Retina (tissue), 1 donor: ENCODE measurements at places on chromosomes 13 and 19.

GRCh38 chr13:24038841-24039330 lies 121.6 kb upstream of the SPATA13 start:
- DNase-seq, result peak; percentile 68

GRCh38 chr13:73937441-73937840 lies 196.8 kb downstream of the KLF12 start:
- DNase-seq, result no peak

DNA sequence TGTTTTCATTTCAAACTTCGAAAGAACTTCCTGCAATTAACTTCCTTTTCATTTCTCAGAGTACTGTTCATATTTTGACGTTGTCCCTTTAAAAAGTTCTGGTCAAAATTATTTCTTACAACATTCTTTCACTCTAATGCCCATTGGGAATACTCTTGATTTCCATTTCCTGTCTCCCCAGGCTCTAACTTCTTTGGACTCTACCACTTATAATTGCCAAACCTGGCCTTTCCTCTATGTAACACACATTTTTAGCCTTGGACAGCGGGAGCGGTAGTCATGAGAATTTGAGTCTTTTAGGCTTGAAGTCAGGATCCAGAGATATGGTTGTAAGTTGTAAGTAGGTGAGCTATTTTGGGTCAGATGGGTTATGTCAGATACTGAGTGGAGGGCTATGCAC lies 163.5 kb upstream of the SPRY2 start:
- DNase-seq, result no peak

GRCh38 chr19:48868114-48868886 lies at the start of gene PLEKHA4:
Gene PLEKHA4, minus strand, starts transcription at chr19:48868617. Its CDS starts 997 bp downstream, at chr19:48867620.
- DNase-seq, result no peak

DNA sequence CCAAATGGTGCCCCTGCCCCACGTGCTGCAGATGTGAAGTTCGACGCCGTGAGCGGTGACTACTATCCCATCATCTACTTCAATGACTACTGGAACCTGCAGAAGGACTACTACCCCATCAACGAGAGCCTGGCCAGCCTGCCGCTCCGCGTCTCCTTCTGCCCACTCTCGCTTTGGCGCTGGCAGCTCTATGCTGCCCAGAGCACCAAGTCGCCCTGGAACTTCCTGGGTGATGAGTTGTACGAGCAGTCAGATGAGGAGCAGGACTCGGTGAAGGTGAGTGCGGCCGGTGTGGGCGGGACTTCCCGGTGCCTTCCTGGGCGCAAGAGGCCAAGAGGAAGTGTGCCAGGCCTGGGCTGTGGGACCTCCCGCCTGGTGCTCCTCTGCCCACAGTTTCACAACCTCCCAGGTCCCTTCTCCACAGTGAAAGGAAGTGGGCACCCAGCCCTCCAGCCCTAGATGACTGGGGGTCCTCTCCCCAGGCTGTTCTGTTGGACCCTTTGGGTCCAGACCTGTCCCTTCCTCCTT lies 14.1 kb upstream of the RELB start:
- DNase-seq, result no peak

DNA sequence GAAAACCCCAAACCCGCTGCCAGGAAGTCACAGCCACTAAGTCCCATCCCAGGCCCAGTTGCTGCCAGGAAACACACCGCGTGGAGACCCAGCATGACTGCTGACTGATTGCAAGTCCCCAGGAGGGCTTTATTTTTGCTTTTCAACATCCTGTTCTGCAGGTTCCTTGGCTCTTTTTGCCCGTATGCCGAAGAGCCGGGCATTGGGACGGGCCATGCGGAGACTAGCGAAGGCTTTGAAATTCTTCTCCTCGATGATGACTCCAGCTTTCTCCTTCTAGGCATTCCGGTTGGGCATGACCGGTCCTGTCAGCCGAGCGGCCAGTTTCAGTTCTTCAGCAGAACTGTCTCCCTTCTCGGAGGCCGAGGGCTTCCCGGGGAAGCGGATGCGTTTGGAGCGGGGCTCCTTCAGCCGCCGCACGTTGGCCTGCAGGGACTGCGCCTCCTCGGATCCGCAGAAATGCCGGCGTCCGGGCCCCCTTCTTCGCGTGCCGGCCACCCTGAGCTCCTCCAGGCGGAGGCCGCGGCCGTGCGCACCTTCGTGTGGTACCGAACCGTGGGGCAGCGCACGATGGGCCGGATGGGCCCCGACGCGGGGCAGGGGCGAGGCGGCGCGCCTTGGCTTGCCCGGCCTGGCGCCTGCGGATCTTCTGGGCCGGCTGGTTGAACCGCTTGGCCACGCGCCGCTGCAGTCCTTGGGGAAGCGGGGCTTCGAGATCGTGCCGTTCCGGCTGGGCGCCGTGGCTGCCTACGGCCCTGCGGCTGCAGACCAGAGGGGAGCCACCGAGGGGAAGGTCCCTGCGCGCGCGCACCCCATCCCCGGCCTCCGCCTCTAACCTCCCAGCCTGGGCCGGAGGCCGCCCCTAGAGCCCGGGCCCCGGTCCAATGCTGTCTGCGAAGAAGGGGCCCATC lies 15.2 kb downstream of the ZSCAN5C start:
- peak; percentile 82 for DNase-seq

- no peak for DNase-seq
Observed at GRCh38 chr13:59425211-59425741, 738.5 kb downstream of the DIAPH3 start.

DNA sequence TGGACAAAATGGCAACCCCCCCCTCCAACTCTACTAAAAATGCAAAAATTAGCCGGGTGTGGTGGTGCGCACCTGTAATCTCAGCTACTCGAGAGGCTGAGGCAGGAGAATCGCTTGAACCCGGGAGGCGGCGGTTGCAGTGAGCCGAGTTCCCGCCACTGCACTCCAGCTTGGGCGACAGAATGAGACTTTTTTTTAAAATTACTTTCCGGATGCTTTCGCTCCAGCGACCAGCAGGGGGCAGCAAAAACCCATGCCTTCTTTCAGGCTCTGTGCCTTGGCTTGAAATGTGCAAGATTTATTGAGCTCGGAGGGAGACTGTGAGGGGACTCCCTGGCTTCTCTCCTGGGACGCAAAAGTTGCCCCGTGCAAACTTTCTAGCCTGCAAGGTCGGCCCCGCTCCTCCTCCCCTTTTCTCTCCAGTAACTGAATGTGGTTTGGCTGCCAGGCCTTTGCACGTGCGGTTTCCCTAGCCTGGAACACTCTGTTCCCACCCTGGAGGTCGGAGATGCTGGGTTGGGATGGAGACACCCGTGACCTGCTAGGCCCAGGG lies 61.4 kb upstream of the NFIC start:
- peak; percentile 86 for DNase-seq

GRCh38 chr13:44758630-44759383 lies 182.7 kb upstream of the TSC22D1 start:
- no peak for DNase-seq

- DNase-seq, result no peak
Observed at GRCh38 chr13:40095695-40096356, 440.4 kb downstream of the COG6 start.

DNA sequence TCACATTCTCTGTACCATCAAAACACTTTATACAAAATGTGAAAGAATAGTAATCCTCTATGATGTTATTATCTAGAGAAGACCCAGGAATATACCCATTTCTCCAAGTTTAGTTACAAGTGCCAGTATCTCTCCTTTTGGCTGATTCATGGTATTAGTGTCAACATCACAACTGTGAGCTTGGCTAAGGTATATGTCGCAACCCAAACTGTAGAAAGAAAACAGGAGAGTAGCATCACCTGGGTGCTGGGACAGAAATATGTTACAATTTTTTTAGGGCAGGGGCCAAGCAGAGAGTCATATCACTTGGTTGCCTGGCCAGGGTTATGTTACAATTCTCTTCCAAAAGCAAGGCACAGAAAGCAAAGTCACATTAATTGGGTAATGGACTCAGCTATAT lies 127.2 kb upstream of the ZNF91 start:
- no peak for DNase-seq

DNA sequence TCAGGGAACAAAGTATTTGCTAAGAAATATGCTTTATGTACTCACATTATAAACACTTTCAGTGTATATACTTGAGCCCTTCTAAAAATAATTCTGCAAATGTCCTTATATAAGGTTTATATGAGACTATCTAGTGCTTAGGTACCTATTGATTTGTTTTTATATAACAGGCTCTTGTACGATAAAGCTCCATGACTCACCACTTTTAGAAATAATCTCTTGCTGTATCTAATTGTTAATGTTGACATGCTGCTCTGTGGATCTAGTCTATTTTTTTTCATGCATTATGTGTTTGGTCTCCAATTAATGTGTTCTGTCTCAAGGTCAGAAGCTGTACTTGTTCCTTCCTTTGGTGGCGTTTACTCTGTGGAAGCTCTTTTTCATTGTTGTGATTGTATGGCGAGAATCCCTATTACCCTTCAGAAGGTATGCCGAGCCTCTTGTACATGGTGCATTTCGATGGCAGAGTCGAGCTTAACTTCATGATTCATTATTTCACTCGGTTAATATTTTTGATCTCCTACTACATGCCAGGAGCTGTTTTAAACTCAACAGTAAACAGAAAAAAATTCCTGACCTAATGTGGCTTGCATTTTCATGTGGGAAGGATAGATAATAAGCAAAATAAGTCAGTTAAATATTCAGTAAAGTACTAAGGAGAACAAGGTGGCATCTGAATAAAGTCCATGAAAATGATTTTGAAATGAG lies 361.6 kb downstream of the COG6 start:
- DNase-seq, result no peak

- peak; percentile 73 for DNase-seq
Observed at GRCh38 chr19:18202778-18203407, 949 bp downstream of the RAB3A start.

DNA sequence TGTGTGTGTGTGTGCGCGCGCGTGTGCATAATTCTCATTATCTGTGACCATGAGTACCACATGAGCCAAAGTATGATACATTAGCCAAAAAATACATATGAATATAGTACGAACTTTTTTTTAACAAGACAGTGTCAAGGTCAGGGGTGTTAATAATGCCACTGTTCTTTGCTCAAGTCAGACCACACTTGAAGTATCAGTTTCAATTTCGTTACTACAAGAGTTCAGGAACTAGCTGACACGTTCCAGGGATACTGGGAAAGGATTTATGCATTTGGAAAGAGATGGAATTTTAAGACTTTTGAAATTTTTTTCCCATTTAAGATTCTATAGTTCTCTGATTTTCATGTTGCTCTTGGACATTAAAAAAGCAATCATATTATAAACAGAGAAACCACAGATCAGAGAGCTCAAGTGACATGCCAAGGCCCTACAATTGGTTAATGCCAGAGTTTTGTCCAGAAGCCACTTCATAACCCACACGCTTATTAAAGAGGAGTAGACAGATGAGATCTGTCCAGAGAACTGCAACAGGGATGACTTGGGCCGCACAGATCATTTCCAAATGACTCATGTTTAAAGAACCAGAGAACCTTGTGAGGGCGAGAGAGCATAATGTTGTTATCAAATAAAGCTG lies 718.8 kb upstream of the SGCG start:
- no peak for DNase-seq

GRCh38 chr19:34766386-34766785 lies 6.6 kb downstream of the ZNF599 start:
- no peak for DNase-seq

- DNase-seq, result no peak
Observed at GRCh38 chr13:46621133-46621532, 68.2 kb downstream of the LRCH1 start.

DNA sequence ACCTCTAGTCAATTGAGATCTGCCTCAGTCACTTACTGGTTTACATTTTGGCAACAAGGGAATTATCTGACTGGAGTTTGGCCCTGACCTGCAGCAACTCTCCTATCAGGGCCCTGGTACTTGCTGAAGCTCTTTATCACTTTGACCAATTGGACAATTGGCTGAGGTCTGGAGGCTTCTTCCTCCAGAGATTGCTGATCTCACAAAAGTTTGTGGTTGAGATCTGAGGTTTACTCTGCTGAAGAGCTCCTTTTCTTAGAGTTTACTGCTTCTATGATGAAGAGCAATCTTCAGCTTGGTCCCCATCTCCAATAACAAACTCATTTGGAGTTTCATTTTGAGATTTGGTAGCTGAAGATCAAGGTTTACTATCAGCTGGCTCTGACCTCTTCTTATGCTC lies 276.9 kb upstream of the SGCG start:
- no peak for DNase-seq

GRCh38 chr19:6260912-6261650 lies 18.7 kb downstream of the MLLT1 start:
- DNase-seq, result peak; percentile 48

GRCh38 chr19:16952046-16952445 lies 63.2 kb downstream of the F2RL3 start:
- DNase-seq, result no peak

DNA sequence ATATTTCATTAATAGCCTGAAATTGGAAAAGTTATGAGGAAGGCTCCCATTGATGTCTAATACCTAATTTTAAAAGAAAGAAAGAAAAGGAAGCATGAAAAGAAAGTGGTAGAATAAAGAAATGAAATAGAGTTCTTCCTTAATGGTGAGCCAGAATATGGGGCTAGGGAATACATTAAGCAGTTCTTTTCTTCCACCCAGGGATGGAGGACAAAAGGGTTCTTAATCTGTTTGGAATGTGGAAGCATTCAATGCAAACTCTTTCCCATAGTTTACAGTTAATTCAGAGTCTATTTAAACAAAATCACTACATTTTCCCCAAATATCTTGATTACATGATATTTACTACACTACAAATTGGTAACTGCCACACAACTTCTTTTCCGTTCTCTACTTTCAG lies 18.4 kb upstream of the ZMYM2 start:
- DNase-seq, result no peak

- peak; percentile 94 for DNase-seq
Observed at GRCh38 chr19:17755977-17756670, 4.8 kb downstream of the FCHO1 start.

GRCh38 chr13:98676239-98676638 lies 76.2 kb downstream of the SLC15A1 start:
- no peak for DNase-seq

- no peak for DNase-seq
Observed at GRCh38 chr13:110323172-110323891, 16.2 kb downstream of the COL4A2 start.

DNA sequence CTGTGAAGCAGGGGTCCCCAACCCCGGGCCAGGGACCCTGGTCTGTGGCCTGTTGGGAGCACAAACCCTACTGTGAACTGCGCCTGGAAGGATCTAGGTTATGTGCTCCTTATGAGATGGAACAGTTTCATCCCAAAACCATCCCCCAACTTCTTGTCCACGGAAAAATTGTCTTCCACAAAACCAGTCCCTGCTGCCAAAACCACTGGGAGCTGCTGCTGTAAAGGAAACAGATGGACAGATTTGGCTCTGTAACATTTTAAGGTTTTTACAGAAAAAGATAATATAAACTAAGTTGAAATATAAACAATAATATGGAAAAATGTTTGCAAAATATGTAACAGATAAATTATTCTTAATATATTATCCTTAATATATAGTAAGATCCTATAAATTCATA lies 73.7 kb downstream of the COG6 start:
- no peak for DNase-seq
